Dermis blood vessel endothelial cell (primary cell): ENCODE measurements at places on chromosomes 5 and 9. TPM values are rescaled to one million over a fixed set of nuclear protein-coding genes. Genes with fewer than 3 reads are reported as not detected.

SV2C gene
- 0.05 TPM in 1 of 2 replicates, not detected in the other for total RNA-seq

NMUR2 gene
- total RNA-seq: not detected in 2 replicates

ZFP37 gene
- total RNA-seq: 1.7 and 2.0 TPM in 2 replicates

ADAMTSL1 gene
- total RNA-seq: 6.0 and 15.8 TPM in 2 replicates

IL3 gene
- not detected in 2 replicates for total RNA-seq

SLC6A19 gene
- total RNA-seq: not detected in 2 replicates

SPINK1 gene
- total RNA-seq: not detected in 2 replicates

CDKN2B gene
- total RNA-seq: 1.9 and 2.4 TPM in 2 replicates

- DNase-seq: no peak
These were observed 214.5 kb downstream of the CAAP1 start for GRCh38 chr9:26677965-26678706.

DNA sequence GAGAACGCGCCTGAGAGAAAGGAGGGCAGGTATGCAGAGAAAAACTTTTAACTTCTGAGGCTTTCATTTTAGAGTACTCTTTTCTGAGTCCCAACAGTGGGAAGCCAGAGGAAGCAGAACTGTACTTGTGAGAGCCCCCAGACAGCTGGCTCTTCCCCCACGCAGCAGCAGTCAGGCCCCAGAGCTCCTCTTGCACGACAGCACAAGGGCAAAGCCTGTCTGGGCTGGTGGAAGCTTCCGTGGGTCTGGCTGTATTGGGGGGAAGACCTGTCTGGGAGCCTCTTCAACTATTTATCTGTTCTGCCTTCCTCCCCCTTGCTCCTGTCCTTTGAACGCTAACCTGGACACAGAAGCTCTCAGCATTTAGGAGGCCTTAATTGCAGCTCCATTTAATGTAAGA, 68.2 kb downstream of the THBS4 start:
- no peak for DNase-seq

- DNase-seq: peak; percentile 51
These were observed 833 bp downstream of the C5orf24 start for GRCh38 chr5:134846641-134846960.

DNA sequence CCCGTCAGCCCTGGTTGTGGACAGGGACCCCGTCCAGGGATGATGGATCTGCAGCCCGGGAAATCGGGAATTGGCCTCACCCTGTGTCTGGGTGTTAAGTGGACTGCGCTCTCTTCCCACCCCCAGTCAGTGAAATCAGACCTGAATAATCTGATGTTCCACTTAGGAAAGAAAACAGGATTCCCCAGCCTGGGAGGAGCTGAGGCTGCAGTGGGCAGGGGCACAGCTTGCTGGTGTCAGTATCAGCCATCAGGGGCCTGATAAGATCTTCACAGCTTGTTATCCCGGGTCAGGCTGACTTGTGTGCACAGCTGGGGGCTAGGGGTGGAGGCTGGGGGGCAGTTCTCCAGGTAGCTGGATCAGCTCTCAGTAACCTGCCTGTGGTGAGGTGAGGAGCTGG, 29.1 kb downstream of the LMX1B start:
- no peak for DNase-seq

GRCh38 chr5:131994533-131995226, 16.8 kb downstream of the ACSL6 start:
- no peak for DNase-seq

- peak; percentile 84 for DNase-seq
These were observed at the start of gene SPARC for GRCh38 chr5:151686674-151687407. SPARC (minus strand) TSS chr5:151686915; CDS start chr5:151676188, 10,727 bp downstream.

- DNase-seq: peak; percentile 24
These were observed 198.5 kb downstream of the DNAH5 start for GRCh38 chr5:13746026-13746425.

DNA sequence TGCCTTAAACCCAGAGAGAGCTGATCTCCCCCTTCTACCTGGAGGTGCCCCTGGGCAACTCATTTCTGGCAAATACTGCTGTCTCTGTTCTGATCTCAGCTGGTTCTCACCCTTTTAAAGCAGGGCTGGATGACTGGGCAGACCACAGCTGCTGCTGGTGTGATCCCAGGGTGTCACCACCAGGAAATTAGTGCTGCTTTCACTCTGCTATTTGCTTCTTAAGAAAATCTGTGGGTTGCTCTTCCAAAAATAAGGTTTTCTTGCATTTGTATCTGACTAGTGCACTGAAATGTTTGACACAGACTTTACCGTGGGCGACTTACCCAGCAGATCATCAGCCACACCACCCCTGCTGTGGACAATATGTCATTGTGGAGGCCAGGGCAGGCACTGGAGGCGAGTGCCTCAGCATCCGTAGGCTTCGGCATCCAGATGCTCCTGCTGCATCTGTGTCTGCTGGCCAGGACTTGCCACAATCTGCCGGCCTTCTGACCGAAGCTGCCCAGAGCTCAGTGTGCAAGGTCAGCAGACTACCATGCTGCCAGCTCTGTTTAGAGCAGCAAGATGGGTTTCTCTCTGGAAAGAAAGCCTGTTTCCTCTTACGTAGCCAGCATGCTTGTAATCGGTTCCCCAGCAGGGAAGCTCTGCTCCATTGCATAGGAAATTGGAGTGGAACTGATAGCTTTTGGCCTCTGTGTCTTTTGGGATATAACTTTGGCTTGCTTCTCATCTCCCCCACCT, 13.6 kb downstream of the ARHGAP26 start:
- peak; percentile 32 for DNase-seq

DNA sequence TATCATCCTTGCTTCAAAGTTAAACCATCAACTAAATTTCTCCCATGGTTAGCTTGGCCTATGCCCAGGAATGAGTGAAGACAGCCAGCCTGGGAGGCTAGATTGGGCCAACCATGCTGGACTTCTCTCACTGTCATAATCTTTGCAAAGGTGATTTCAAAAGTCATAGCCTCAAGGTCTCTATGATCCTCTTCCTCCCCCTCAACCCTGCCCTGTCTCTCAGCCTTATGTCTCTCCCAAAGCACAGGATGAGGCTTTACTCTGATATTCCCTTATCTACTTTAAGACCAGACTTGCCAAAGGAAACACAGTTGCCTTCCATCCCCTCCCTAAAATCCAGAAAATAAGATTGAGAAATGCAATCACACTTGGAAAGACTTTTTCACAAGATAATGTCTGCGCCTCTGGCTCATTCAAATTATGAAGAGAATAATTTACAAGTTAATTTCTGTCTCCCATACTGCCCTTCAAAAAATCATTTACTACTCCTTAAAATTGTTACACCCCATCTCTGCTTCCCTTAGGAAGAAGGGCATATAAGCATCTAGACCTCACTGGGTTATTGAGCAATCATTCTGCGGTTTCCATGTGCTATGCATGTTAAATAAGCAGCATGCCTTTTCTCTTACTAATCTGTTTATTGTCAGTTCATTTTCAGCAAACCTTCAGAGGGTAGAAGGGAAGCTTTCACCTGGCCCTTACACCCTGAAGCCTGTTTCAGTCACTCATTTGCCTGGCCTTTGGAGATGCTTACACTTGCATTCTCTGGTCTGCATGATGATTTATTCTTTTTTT, 113.8 kb upstream of the ANKRD55 start:
- DNase-seq: no peak

DNA sequence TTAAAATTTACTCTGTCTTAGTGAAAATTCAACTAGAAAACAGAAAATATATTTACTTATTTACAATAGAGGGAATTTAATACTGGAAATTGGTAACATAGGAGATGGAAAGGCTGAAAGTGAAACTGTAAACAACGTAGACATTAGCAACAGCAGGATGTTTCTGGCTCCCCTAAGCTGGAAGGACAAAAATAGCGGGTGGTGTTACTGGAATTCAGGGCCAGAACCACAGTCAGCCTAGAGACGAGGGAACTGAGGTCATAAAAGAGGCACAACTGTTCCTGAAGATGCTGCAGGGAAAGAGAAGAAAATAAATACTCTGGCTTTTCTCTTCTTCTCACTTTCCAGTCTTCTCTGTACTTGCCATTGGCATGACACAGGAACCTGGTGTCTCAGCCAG, 80.4 kb upstream of the NIPBL start:
- no peak for DNase-seq

DNA sequence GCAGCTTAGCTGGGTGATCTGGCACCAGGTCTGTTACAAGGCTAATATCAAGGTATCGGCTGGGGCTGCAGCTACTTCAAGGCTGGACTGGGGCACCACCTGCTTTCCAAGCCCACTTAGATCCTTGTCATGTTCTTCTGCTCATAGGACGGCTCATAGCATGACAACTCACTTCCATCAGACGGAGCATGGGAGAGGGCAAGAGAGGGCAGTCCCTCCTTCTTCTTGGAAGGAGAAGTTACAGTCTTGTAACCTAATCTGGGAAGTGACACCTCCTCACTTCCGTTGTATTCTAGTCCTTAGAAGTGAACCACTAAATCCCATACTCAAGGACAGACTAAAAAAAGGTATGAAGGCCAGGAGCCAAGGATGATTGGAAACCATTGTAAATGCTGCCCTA, 258.2 kb downstream of the MAST4 start:
- no peak for DNase-seq

DNA sequence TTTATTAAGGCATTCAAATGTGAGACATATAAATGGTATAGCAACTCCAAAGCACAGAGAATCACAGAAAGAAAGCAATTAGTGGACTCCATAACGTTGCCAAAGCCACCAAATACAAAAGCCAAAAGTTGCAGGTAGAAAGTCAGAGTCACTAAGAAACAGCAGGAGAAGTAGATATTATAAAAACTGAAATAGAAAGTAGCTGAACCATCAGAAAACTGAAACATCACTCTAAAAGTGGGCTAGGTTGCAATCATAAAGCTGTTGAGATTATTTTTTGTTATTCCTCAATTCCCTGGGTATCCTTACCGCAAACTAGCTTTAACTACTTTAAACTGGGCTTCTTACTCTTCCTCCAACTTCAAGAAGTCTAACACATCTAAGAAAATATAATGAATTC, 108.1 kb upstream of the ARRDC3 start:
- DNase-seq: no peak

DNA sequence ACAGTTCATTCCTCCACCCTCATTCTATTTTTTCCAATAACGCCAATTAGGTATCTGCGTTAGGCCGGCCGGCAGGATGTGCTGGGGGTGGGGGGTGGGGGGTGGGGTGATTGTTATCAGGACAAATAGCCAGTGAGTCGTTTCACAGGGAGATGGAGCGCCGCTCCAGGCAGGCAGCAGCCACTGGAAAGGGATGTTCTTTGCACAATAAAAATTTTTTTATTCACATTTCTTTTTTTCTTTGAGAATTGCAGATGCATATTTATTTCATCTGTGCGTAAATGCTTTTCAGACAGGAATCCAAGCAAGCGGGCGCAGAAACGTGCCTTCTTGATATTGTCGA, 4.1 kb downstream of the LMX1B start:
- DNase-seq: no peak

DNA sequence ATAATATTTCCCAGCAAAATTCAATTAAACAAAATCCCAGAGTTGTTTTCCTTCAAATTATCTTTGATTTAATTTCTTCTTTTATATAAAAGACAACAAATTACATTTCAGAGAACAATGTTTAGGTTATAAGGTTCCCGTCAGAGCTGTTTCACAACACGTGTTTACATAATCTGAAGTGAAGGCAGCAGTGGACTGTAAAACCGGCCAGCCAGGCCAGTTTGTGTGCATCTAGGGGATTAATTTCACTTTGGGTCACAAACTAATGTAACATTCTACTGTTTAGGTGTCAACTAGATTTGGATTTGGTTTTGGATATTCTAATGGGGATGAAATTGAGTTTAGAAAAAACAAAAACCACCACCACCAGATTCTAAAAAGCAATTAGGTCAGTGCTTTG, 86.5 kb upstream of the PLPP1 start:
- no peak for DNase-seq

DNA sequence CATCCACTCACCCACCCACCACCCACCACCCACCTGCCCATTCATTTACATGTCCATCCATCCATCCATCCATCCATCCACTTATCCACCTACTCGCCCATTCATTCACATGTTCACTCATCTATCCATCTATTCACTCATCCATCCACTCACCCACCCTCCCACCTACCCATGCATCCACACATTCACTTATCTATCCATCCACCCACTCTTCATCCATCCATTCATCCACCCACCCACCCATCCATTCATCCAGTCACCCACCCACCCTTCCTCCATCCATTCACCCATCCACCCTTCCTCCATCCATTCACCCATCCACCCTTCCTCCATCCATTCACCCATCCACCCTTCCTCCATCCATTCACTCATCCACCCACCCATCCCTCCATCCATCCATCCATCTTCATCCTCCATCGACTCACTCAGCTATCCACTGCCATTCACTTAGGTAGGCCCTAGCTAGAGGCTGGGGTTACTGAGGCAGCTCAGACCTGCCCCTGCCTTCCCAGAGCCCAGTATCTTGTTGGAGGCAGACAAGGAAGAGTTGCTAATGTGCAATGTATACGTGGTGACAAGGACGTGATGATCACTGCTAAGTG, 12.7 kb downstream of the TSPAN17 start:
- no peak for DNase-seq

DNA sequence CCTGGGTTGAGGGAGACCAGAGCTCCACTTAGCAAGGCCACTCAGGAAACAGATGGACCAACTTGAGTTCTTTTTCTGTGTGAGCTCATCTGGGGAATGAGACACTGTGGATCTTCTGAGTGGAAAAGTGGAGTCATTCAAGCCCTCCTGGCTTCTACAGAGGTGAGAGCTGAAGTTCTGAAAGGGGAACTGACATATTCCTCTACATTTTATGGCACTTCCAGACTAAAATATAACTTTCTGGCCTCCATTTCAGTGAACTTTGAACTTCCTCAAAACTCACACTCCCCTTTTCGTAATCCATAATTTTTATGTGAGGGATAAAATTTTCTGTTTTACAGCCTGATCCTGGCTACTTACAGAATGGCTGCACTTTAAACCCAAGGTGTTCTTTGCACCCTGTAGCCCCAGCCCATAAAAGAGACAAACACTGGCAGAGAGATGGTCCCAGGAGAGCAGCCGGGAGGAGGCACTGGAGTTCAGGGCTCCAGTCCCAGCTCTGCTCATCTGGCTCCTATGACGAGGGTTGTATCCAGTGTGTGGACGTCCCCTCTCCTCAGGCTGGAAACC, 10.8 kb downstream of the SPAAR start:
- peak; percentile 63 for DNase-seq

GRCh38 chr5:2750758-2751464, 566 bp downstream of the IRX2 start:
- DNase-seq: peak; percentile 13

- no peak for DNase-seq
These were observed 460.2 kb downstream of the NR2F1-AS1 start for GRCh38 chr5:93120771-93121170.

DNA sequence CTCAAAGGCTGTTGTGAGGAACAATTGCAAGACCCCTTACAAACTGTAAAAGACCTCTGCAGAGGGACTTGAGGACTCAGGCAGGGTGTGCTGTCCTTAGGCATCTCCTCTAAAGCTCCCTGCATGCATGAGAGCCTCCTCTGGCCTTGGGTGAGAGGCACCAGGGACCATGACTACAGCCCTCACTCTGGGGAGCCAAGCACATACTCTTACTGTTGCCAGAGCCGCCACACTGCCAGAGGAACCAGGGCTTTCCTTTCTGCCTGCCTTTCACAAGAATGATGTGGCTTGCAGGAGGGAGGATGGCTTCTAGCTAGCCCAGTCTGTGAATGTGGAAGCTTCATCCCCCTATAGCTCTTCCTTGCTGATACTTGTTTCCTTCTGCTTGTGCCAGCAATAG, 5.9 kb downstream of the IGFBPL1 start:
- DNase-seq: no peak

- no peak for DNase-seq
These were observed 366.0 kb downstream of the KDM4C start for GRCh38 chr9:7123743-7124142.
